ENCODE measurements at places on chromosomes 3 and 15. TPM values are rescaled to one million over a fixed set of nuclear protein-coding genes. Genes with fewer than 3 reads are reported as not detected.

DNA sequence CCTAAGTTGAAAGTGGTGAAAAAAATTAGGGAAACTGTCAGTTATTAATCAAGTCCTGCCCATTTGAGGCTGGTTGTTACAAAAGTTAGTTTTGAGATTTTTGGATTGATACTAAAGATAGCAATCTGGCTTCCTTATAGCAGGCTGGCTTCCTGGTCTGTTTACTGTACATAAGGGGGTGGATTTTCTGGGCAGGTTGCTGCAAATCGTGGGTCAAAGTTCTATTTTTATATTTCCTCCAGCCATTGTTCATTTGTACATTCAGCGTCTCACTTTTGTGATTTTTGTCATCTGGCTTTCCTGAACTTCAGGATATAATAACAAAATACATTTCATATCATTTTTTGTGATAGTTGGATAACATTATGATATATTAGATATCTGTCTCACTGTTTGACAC lies 49.5 kb downstream of the CLDN1 start:
- no peak for DNase-seq

- peak; percentile 53 for DNase-seq
Measured at GRCh38 chr15:90101130-90101968, 919 bp downstream of the IDH2 start.

LRRK1 gene
- 21.8 TPM for total RNA-seq

TRPC1 gene
- 46.7 TPM for total RNA-seq

DNA sequence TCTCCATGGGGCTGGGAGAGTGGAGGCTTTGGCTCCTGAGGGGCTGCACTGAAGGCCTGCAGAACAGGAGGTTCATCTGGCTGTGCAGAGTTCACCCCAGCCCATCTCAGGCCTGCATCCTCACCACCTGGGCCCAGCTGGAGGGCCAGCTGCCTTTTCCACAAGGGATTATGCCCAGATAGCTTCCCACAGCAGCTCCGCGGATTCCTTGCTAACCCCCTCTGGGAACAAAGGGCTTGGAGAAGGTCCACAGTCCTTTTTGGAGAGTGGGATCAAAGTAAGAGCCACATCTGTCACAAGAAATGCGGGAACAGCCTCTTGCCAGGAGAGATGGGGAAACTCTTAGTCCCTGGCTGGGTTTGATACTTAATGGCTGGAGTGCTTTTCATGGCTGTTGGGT lies 164.7 kb upstream of the RGMA start:
- no peak for DNase-seq

DNA sequence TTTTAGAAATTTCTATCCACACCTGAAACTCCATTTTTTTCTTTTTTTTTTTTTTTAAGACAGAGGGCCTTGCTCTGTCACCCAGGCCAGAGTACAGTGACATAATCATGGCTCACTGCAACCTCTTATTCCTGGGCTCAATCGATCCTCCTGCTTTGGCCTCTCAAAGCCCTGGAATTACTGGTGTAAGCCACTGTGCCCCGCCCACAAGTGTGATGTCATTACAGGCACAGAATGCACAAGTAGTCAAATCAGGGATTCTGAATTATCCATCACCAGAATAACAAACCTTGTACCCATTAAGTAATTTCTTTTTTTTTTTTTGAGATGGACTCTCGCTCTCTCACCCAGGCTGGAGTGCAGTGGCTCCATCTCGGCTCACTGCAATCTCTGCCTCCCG lies 1.9 kb downstream of the UQCRC1 start:
- DNase-seq = no peak

- peak; percentile 90 for DNase-seq
Measured at GRCh38 chr3:145124900-145125678, 1035.9 kb downstream of the PLOD2 start.

- no peak for DNase-seq
Measured at GRCh38 chr15:64014995-64015394, 31.3 kb downstream of the DAPK2 start.

- DNase-seq = no peak
Measured at GRCh38 chr3:20141316-20141715, 44.7 kb downstream of the SGO1 start.

DNA sequence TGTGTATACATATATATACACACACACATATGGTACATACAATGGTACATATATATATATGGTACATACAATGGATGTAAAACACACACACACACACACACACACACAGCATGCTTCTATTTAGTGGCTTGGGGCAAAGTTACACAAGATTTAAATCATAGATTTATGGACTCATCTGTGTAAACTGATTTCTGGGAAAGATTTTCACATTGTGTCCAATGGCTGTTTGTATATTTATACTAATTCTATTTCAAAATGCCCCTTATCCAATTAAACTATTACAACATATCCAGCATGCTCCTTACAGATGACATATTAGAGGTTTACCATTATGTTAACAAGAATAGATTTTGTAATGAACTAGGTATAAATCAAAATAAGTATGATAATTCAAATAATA lies 94.9 kb downstream of the ANO10 start:
- no peak for DNase-seq

TPRG1 gene
- 0.94 TPM for total RNA-seq

GRCh38 chr15:92000709-92001108 lies 147.2 kb downstream of the SLCO3A1 start:
- no peak for DNase-seq

DNA sequence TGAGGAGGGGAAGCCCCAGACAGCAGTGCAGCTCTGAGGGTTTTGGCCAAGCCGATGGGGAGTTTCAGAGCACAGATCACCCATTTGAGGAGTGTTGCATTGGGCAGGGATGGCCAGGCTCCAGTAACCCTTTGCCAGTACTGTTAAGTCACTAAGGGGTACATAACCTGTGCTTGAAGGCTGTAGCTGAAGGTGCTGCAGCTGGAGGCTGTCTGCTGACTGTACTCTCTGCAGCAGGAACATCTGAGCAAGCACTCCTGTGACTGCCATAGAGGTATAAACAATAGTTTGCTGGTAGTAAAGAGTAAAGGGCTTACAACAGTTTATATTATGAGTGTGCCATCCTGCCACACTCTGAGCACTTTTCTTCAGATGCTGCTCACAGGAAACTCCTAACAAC lies 297.8 kb downstream of the EPHA3 start:
- DNase-seq = no peak

KBTBD8 gene
- total RNA-seq = 2.7 TPM

DNA sequence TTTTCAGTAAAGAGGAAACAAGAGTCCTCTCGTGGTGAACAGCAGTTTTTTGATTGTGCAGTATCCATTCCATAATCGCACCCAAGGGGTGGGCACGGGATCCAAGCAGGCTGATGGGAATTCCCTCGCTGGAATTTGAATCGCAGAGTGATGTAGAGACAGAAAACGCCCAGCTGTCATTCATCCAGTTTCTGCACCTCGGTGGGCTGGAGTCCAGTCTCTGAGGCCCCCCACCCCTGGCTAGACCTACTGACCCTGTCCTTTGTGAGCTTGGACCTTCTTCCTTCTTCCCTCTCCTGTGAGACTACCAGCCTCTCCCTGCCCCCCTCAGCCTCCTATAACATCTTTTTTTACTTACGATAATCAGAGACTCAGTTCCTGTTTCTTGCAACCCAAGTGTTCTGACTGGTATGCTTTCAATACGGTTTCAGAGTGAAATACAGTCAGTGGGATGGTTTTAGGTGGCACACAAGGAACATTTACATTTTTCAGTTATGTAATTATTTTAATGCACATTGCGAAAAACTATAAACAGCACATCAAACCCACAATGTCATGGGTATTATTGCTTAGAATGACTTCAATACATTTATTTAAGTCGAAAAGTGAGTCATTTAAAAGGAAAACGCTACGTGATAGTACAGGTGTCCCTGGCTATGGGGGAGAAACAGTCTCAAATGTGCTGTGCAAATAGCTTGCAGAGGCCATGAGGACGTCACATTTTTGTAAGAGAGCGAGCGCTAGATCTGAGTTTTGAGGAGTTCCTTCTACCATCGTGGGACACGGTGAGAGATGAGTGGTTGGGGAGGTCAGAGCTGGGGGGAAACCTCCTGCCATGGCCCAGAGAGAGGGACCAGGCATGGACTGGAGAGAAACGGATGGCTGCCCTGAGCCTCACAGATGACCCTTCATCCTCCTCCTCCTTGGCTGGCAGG lies 37.5 kb upstream of the CHST2 start:
- no peak for DNase-seq

- no peak for DNase-seq
Measured at GRCh38 chr3:171248426-171249111, 211.6 kb downstream of the TNIK start.

IGF2BP2 gene
- 33.5 TPM for total RNA-seq

ZPLD1 gene
- 74.8 TPM for total RNA-seq

DNA sequence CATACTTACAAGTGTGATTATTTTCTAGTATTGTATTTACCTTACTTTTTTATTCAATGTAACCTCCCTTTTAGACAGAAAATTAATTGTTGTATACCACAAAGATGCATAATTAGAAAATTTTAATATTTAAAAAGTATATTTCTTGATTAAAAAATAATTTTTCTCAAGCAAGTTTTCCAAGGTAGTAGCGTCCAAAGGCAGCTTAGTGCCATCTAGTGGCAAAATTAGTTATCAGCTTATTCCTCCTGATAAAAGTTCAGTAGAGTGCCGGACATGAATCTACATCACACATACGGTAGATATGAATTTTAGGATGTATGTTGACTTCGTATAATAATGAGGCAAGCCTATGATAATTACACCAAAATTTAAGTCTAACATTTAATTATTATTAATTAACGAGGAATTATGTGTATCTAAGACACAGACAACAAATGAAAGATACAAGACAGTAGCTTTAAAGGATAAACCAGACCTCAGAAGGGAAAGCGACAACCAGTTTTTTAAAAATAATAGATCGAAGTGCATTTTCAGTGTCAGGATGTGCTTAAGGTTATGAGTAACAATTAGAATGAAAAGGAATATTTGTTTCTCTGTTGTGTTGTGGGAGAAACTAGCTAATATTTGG lies 405.9 kb downstream of the ROBO1 start:
- peak; percentile 44 for DNase-seq

DNA sequence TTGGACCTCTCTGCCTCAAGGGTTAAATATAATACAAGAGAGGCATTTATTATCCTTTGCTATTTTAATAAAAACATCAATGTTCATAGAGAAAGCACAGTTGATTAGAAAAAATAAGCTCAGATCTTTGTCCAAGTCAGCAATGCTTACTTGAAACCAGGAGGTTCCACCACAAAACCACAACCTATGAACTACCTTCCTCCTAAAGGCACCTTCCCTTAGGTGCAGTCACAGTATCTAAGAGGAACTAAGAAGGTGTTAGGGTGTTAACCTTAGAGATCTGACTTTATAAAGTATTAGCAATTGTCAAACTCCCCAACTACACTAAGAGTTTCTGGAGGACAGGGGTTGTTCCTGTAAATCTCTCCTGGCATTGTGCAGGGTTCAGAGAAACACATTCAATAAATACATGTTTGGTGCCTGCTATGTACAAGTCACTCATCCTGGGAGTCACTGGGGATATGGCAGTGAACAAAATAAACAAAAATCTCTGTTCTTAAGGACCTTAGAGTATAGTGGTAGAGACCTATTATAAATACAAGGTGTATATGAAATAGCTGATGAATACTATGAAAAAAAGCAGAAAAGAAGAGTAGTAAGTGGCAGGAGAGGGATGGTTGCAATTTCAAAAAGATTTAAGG lies 208.6 kb downstream of the NFKBIZ start:
- peak; percentile 27 for DNase-seq

OR5K2 gene
- not detected for total RNA-seq

GRCh38 chr15:99168601-99169580 lies 64.0 kb downstream of the SYNM start:
- no peak for DNase-seq

DNA sequence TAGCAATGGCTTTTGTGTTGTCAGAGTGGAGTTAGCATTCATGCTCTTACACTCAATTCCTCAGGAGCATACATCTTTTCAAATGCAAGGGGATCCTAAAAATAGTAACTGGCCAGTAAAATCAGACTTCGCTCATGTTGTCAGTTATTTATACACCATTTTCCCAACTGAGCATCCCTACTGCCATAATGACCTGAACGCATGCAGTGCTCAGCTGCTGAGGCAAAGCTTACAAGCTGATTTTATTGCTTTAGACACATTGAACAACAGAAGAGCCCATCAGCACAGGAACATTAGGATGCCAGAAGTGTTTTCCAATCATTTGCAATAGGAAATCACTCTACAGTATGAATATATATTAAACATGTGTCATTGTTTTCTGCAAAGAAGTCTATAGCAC lies 689.7 kb upstream of the BCHE start:
- DNase-seq = no peak

GRCh38 chr3:148600440-148600839 lies 97.3 kb upstream of the AGTR1 start:
- DNase-seq = peak; percentile 57

- no peak for DNase-seq
Measured at GRCh38 chr15:65900488-65900887, 31.2 kb downstream of the RAB11A start.

DNA sequence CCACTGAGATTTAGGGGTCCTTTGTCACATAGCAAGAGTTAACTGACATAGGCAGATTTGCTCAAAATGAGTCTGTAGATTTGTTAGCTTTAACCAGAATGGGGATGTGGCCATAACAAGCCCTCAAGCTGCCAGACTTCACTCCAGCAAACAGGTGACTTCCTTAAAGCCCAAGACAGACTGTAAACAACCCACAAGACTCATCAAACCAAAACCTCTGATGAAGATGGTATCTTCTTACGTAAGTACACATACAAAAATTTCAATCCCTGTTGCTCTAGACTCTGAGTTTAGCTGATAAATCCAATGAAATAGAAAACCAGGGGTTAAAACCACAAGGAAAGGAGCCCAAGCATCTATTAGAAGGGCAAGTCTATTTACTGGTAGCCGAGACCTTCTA lies 18.2 kb upstream of the ZBTB20 start:
- DNase-seq = no peak
